ENCODE measurements at places on chromosomes 7 and 10.

DNA sequence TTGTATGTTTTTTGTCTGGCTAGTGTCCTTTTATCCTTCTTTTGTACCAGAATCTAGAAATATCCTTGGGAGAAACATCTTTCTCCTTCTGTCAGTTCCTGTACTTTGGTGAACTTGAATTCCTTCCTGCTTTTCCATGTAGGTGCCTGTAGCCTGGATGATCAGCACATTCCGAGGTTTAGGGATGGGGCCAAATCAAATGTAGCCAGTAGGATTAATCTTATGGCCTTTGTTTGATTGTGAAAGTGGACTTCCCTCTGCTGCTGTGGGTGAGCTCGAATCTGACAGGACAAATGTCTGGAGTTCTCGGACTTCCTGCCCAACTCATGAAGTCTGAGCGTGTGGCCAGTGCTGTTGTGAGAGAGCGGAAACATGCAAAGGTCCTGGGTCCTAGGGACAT, 33.2 kb upstream of the NAMPT start:
- DNase-seq = no peak

- DNase-seq = no peak
Measured at GRCh38 chr7:26694713-26695112, 169.7 kb downstream of the SKAP2 start.

DNA sequence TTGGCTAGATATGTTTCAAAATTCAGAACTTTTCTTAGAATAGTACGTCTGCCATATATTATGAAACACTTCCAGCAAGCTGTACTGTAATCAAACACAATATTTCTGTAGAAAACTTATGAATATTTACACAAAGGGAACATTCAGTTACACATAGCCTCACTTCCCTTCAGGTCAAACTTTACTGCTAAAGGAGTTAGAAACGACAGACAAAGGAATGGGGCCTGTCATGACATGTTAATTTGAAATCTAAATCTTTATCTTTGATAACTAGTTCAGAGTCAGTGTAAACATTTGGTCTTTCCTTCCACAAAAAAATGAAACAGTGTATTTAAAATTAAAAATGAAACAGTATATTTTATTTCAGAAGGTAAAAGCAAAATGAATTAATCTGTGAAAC, 1.0 kb upstream of the CROT start:
- no peak for DNase-seq

- no peak for DNase-seq
Measured at GRCh38 chr7:19116121-19117090, 1.0 kb downstream of the TWIST1 start.

DNA sequence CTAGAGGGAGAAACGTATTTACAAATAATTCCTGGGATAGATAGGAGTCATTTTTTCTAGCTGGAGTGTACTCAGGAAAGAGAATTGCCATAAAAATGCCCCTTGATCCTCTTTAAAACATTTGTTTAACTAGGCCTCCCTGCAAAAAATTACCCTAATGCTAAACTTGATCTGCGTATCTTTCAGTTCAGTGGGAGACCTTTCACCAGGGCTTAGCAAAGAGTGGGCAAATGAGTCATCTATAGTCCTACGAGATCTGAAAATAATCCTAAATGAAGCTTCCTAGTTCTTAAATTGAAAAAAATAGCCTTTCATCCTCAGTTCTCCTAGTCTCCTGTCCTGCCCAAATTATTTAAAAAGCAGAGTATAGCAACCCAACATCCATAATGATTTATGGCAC, 198.6 kb upstream of the FRMD4A start:
- DNase-seq = no peak

DNA sequence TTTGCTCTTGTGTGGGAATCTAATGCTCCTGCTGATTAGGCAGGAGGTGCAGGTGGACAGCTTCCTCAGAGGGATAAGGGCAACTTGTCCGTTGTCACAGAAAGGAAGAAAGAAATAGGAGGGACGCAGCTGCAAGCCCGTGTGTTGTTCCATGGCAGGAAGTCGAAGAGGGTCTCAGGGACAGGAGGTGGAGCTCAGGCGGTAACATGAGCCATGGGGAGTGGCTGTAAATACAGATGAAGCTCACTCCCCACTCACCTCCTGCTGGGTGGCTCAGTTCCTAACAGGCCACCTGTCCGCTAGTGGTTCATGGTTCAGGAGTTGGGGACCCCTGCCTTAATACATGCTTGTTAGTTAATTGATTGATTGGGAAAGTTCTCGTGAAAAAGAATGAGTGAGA, 101.7 kb upstream of the SFMBT2 start:
- no peak for DNase-seq

DNA sequence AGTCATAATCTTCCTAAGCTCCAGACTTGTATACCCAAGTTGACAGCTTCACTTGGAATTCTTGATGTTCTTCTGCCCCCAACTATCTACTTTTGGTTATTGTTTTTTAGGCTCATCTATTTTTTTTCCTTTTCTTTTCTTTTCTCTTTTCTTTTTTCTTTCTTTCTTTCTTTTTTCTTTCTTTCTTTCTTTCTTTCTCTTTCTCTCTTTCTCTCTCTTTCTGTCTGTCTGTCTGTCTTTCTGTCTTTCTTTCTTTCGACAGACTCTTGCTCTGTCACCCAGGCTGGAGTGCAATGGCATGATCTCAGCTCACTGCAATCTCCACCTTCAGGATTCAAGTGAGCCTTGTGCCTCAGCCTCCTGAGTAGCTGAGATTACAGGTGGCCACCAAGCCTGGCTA, 36.5 kb downstream of the KMT2E start:
- no peak for DNase-seq

DNA sequence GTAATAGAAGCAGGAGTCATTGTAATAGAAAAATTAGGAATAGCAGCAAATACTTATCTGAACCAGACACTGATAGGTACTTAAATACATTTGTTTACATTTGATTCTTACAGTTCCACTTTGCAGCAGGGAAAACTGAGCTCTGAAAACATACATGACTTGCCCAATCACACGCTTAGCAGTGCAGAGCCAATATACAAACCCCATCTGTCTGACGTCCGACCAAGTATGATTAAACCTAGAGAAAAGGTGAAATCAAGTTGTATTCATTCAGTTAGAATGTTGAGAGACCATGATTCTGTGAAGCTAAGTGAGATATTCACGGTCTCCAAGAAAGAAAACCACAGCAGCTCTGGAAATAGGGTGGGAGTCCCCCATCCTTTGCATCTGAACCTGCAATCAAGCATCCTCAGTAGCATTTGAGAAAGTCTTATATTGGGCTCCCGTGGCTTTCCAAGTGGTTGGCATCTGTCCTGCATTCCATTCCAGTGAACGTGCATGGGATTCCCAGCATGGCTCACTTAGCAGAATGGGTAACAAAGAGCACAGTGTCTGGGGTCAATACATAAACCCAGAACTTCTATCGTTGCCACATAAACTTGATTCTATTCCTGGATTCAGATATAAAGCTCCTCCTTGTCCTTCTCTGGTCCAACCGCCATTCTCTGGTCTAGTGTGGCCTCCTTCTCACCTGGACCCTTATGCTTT, 148.7 kb upstream of the RSU1 start:
- no peak for DNase-seq

GRCh38 chr7:158957921-158958491, 101.6 kb downstream of the DYNC2I1 start:
- DNase-seq = peak; percentile 15

DNA sequence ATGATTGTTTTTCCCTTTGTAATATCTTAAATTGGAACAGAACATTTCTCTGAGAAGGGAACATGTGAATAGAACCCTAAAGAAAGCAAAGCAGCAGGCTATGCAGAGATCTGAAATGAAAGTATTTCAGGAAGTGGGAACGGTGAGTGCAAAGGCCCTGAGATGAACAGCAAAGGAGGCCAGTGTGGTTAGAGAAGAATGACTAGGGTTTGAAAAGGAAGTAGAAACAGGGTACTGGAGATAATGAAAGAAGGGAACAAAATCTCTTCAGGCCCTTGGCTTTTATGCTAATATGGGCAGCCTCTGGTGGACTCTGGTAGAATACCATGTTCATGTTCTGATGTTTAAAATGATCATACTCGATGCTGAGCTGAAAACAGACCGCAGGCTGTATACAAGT, 22.2 kb downstream of the ARHGAP21 start:
- no peak for DNase-seq

- DNase-seq = no peak
Measured at GRCh38 chr10:33139181-33139646, 181.2 kb upstream of the ITGB1 start.

- no peak for DNase-seq
Measured at GRCh38 chr7:33936503-33936902, 31.2 kb downstream of the BMPER start.

DNA sequence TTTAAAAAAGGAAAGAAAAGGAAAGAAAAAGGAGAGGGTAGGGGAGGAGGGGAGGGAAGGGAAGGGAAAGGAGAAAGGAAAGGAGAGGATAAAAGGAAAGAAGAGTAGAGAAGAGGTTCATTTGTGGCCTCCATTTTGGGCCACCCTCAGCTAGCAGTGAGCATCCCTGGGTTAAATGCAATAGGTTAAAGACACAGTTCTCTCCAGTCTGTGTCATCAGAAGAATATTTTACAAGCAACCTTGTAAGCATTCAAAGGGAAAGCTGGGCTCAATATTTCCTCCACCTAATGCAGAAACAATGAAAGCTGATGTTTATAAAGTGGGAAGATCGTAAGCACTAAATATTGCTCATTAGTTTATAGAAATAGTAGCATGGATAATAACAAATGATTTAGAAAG, 219.1 kb upstream of the PITRM1 start:
- no peak for DNase-seq

GRCh38 chr10:44102726-44103255, 282.1 kb downstream of the CXCL12 start:
- DNase-seq = no peak

DNA sequence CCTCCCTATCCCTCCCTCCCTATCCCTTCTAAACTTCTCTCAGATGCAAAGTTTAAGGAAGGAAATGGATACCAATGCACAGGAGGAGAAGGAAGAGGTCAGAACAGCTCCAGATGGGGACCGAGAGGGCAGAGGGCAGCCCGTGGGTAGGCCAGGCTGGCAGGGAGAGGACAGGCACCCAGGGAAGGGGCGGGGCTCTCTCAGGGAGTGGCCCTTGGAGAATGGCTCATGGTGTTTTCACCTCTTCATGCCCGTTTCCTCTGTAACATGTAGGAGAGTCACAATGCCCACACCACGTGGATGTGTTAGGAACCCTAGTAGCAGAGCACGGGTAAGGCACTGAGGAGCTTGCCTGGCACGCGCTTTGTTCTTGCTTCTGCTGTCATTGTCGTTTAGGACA, 264.5 kb downstream of the CELF2 start:
- DNase-seq = no peak

GRCh38 chr10:52316001-52316400, 1.9 kb downstream of the DKK1 start:
- DNase-seq = no peak

DNA sequence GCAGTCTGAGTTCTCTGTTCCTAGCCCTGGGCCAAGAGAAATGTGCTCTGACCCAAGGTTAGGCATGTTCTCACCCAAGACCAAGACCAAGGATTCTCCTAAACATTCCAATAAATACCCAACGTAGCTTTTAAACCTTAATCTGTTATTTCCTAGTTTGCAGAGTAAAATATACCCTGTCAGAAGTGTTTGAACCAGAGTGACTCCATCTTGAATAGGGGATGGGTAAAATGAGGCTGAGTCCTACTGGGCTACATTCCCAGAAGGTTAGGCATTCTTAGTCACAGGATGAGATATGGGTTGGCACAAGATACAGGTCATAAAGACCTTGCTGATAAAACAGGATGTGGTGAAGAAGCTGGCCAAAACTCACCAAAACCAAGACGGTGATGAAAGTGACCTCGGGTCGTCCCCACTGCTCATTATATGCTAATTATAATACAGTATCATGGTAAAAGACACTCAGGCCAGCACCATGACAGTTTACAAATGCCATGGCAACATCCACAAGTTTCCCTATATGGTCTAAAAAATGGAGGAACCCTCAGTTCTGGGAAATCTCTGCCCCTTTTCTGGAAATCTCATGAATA, 27.7 kb downstream of the PLXNA4 start:
- DNase-seq = no peak

GRCh38 chr7:254337-255037, 35.5 kb upstream of the FOXL3 start:
- no peak for DNase-seq

DNA sequence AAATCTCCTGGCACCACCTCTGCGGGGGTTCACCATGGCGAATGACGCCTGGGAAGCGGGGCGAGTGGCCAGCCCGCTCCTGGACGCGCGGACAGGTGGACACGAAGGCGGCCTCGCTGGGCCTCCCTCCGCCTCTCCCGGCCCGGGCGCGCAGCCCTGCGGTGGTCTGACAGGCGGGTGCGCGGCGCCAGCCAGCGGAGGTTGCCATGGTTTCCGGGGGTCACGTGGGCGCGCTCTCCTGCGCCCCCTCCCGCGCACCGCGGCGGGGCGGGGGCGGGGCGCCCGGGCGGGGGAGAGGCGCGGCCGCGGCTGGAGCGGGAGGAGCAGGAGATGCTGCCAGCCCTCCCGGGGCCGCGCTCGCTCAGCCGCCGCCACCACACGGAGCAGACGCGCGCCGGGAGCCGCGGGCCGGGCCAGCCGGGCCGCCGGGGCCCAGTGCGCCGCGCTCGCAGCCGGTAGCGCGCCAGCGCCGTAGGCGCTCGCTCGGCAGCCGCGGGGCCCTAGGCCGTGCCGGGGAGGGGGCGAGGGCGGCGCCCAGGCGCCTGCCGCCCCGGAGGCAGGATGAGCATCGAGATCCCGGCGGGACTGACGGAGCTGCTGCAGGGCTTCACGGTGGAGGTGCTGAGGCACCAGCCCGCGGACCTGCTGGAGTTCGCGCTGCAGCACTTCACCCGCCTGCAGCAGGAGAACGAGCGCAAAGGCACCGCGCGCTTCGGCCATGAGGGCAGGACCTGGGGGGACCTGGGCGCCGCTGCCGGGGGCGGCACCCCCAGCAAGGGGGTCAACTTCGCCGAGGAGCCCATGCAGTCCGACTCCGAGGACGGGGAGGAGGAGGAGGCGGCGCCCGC, at the start of gene PRKAR2B:
Gene PRKAR2B (plus strand): TSS at position 359 of the 848 bp plus-strand sequence. CDS start 203 bp downstream, at position 562.
- peak; percentile 88 for DNase-seq

- DNase-seq = no peak
Measured at GRCh38 chr10:20100171-20100570, 283.9 kb downstream of the PLXDC2 start.

DNA sequence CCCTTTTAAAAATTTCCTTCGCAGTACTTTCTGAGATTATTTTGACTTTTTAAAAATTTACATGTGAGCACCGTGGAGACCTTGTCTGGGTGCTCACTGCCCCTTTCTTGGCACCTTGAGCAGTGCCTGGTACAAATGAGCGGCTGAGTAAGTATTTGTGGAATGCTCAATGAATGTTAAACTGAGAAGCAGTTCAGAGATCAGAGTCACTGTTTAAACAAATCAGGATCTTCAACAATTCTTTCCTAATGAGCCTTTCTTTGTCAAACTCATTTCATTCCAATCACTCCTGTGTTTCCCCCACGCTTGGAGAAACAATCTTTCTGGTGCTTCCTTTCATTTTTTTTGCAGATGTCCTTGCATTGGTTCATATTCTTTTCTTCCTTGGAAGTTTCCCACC, 611.3 kb upstream of the GALNT17 start:
- DNase-seq = no peak

DNA sequence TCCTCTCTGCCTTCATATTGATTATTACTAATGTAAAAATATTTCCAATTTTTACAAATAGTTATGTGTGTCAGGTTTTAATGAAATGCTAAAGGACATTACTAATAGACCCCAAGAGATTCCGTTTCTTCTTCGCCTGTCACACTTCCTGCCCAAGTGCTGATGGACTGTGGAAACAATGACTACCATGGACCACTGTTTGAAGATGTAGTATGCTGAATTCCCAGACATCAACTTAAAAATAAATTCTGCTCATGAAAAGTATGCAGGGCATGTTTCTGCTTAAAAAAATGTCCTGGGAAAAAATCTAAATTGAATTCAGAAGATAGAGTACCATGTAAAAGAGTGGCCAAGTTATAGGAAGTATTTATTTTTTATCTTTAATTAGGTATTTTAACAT, 52.1 kb downstream of the ST7 start:
- no peak for DNase-seq

All from nucleus accumbens (tissue), 56 donors.